ENCODE measurements at places on chromosomes 4 and X.

GRCh38 chr4:24195991-24196736 lies 306.3 kb upstream of the PPARGC1A start:
- no peak for DNase-seq

- DNase-seq: peak; percentile 26
Measured at GRCh38 chr4:122827879-122828601, 1.4 kb downstream of the FGF2 start.

- DNase-seq: no peak
Measured at GRCh38 chr4:107148904-107149303, 112.8 kb upstream of the DKK2 start.

GRCh38 chrX:115521741-115522140 lies 39.2 kb upstream of the PLS3 start:
- no peak for DNase-seq

- DNase-seq: no peak
Measured at GRCh38 chrX:100424012-100424411, 13.9 kb upstream of the PCDH19 start.

- DNase-seq: no peak
Measured at GRCh38 chr4:28792917-28793597, 1927.1 kb upstream of the PCDH7 start.

GRCh38 chr4:184811526-184812198 lies 14.1 kb downstream of the ACSL1 start:
- peak; percentile 85 for DNase-seq

- no peak for DNase-seq
Measured at GRCh38 chr4:145055533-145056257, 42.3 kb downstream of the ANAPC10 start.

DNA sequence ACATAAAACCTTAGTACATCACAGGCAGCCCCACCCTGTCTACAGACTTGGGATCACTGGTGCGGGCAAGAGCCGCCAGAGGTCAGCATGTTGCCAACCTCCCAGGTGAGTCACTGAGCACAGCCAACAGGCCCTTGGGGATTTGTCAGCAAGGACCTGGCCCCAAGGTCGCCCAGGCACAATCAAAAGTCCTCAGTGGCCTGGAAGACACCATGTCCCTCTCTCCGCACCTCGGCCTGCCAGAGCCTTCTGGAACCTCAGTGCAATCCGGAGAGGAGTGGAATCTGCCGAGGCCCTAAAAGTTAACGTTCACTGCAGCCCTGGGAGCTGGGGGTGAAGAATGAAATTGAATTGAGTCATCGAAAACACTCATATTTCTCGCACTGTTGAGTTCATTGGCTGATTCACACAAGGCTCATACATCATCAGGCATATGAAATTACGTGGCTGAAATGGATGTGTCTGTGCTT lies 74.3 kb downstream of the WFS1 start:
- no peak for DNase-seq

DNA sequence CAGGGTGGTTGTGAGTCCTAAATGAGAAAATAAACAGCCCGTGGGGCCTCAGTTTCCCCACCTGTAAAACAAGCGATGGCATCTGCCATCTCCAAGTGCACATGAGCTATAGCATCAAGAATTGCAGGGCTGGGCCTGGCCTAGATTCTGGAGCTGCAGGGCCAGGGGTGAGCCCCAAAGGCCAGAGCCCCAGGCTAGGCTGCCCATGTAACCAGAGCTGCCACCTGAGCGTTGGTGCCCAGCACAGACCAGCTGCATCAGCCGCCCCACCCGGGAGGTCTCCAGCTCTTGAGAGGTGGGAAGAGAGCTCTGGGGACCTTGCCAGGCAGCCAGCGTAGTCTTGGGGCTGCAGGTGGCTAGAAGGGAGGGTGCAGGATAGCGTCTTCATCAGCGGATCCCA lies 27.0 kb upstream of the GPR78 start:
- no peak for DNase-seq

- DNase-seq: no peak
Measured at GRCh38 chr4:101067383-101067782, 279.9 kb downstream of the PPP3CA start.

- DNase-seq: no peak
Measured at GRCh38 chrX:14802943-14803710, 69.7 kb downstream of the FANCB start.
